DMS53 (cell line): ENCODE measurements at places on chromosomes 4 and X.
A peak's percentile ranks its signal among the peaks of the same experiment; 100 is the strongest.

- DNase-seq: no peak
These were observed 95.9 kb downstream of the PDS5A start for GRCh38 chr4:39881789-39882188.

GRCh38 chr4:182325848-182326255 is 82.7 kb downstream of the TENM3 start:
- DNase-seq: no peak

DNA sequence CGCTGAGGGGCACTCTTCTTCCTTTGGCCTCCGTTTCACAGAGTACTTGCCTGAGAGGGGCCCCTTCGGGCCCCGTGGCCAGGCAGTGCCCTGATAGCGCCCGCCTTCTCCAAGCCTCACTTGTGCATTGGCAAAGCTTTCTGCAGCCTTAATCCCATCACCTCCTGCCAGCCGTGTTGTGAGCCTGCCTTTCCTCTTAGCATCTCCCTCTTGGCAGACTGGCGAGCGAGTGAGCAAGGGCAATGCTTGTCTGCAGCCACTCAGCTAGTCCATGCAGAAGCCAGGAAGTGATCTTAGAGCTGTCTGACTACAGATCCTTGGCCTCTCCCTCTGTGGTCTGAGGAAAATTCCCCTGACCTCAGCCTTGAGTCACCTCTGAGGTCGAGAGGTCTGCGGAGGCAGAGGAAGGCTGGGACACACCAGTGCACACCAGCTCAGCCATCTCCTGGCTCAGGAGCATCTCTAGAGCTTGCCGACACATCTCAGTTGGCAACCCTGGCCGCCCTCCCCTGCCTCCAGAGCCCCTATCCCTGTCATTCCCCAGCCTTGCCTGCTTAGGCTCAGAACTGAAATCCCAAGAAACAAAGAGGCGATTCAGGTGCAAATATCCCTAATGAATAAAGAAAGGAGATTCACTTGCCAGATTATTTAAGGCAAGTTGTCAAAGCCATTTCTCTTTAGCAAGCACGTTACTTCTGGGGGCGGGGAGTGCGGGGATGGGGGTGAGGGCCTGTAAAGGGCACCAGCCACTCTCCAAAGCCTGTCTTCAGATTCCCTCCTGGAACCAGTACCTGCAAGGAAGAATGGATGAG is 143.5 kb upstream of the MAMLD1 start:
- no peak for DNase-seq

GRCh38 chr4:54737421-54737820 is 79.7 kb downstream of the KIT start:
- no peak for DNase-seq

DNA sequence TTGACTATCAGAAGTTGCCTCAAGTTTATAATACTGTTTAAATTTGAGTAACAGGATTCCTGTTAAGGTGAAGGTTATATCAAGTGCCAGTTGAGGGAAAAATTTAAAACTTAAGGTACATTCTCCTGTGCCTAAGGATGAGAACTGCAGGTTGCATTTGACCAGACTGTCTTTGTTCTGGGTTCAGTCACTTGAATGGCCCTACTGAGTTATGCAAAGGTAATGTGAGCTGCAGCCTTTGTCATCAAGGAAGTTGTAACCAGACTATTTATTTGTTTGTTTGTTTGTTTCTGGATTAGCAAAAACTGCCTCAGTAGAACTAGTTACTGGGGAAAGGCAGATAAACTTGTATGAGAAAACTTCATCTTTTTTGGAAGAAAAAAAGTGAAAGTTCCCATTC is 131.9 kb downstream of the ATOH1 start:
- DNase-seq: no peak

GRCh38 chr4:168679397-168679796 is 182.5 kb downstream of the PALLD start:
- DNase-seq: no peak

DNA sequence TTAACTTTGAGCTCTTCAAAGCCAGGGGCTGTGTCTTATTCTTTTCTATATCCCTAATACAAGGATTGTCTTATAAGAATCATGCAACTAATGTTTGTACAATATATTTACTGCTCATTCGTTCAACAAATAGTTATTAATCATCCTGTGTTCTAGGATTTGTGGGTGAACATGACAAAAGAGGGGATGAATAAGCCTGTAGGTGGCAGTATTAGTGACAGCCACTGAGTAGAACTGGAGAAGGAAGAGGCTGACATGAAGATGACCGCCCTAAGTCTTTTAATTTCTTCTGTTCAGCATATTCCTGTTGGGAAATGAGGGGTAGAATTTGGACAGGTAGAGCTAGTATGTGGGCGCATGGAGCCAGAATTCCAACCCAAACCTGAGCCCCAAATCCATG is 11.9 kb upstream of the LINC00632 start:
- peak; percentile 34 for DNase-seq

- DNase-seq: no peak
These were observed 36.0 kb downstream of the CCNI start for GRCh38 chr4:77039796-77040195.

- DNase-seq: peak; percentile 74
These were observed 124.2 kb upstream of the MBNL3 start for GRCh38 chrX:132612821-132613564.

DNA sequence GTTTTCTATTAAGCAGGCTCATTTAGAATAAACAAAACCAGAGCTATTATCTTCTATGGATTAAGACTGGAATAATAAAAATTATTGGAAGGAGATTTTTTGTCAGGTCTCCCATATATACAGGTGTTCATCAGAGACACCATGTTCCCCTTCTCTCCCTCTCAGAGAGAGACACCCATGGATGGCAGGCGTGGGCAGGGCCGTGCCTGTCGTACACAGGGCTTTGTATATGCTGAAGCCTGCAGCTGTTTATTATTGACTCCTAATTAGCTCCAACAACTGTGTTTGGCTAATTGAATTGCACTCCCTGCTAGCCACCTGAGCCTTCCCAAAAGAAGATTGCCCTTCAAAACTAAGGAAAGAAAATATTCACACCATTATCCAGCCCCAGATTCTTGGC is 81.6 kb downstream of the GK start:
- no peak for DNase-seq

GRCh38 chrX:4572691-4573090 is 859.2 kb upstream of the PRKX start:
- no peak for DNase-seq

- DNase-seq: no peak
These were observed 13.6 kb downstream of the CHST7 start for GRCh38 chrX:46587158-46587557.

DNA sequence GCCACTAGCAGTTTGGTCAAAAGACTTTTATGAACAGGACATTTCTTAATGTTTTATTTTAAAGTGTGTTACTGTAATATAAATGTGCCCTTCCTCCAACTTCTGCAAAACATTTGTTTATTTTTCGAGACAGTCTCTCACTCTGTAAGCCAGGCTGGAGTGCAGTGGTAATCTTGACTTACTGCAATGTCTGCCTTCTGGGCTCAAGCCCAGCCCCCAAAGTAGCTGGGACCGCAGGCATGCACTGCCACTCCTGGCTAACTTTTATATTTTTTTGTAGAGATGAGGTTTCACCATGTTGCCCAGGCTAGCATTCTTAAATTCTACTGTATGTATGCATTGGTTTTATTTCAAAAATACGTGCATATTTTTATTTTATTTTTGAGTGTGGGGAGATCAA is 1201.9 kb downstream of the STIM2 start:
- no peak for DNase-seq

DNA sequence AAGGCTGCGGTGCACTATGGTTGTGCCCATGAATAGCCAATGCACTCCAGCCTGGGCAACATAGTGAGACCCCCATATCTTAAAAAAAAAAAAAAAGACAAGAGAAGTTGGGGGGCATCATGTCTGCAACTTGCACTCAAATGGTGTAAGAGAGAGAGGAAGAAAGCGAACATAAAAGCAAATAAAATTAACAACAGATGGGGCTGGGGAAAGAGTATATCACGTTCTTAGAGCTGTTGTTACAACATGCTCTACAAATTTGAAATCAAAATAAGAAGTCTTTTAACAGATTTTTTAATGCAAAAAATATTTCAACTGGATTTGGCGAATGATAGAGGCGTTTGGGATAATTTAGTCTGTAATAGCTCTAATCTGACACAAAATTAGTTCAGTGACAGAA is 144.9 kb downstream of the FNIP2 start:
- no peak for DNase-seq

- no peak for DNase-seq
These were observed 51.4 kb upstream of the SOD3 start for GRCh38 chr4:24743927-24744326.

GRCh38 chr4:3465698-3466671 is 2.9 kb downstream of the DOK7 start:
- DNase-seq: no peak

GRCh38 chr4:25308761-25309160 is 3.8 kb upstream of the ZCCHC4 start:
- no peak for DNase-seq

DNA sequence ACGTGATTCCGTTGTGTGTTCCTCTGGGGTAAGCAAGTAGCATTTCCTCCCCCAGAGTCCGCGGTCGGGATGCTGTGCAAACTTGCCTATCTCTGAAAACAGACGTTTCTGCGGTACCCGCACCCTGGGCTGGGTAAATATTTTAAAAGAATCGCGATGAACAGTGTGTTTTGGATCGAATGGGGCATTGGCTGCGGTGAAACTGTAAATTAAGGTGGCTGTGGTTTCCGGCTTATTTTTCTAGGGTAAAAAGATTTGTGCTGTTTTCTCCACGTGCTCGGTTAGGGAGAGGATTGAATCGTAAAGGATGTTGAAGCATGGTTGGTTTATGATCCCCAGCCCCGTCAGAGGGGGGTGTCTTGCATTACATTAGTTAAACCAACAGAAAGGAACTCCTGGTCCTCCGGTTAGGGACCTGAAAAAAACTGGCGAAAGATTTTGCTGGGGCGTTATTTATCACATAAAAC is 1.2 kb downstream of the HHIP start:
- DNase-seq: peak; percentile 21

- DNase-seq: no peak
These were observed 48.1 kb upstream of the TLR3 start for GRCh38 chr4:186020793-186021407.

DNA sequence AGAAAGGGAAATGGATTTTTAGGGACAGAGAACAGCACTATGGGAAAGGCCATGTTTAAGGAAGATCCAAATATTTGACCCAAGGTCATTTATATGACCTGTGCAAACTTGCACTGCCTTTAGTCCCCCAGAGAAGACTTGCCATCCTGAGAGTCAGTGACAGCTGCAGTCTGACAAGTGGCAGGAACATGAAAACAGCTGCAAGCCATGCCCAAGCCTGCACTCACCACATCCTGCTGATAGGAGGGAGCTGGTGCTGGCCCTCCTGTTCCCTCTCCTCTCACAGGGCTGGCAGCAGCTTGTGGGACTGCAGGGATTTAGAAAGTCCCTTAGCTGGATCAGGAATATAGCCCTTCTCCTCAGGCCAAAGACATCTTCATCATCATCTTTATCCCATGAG is 187.7 kb downstream of the RAP1GDS1 start:
- DNase-seq: peak; percentile 11

DNA sequence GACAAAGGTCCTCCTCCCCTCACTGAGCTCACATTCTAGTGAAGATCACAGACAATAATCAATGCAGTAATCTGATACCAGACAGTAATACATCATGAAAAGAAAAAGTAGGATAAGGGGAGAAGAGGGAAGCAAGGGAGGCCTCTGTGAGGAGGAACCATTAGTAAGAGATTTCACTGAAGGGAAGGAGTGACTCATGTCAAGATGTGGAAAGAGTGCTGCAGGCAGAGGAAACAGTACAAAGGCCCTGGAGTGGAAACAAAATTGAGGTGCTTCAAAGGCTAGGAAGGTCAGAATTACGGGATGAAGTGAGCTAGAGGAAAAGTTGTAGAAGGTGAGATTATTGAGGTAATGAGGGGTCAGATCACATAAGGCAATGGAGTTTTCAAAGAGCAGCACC is 38.1 kb downstream of the LAMTOR3 start:
- no peak for DNase-seq

- peak; percentile 77 for DNase-seq
These were observed 43.2 kb downstream of the SLC9A6 start for GRCh38 chrX:136028383-136028984.

DNA sequence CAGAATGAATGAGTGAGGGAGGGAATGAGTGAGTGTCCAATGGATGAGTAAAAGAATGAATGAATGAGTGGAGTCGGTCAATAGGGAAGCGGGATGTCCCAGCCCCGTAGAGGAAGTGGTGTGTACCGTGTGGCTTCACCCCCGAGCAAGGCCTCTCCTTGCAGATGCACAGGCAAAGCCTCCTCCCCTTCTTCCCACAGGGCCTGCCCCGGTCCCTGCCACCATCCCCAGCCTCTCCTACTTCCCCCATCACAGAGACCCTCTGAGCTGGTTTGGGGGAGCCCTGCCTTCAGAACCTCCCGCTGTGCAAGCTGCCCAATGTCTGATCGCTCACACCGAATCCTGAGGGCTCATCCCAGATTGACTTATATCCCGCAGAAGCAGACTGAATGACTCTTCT is 13.6 kb downstream of the HTRA3 start:
- DNase-seq: no peak

DNA sequence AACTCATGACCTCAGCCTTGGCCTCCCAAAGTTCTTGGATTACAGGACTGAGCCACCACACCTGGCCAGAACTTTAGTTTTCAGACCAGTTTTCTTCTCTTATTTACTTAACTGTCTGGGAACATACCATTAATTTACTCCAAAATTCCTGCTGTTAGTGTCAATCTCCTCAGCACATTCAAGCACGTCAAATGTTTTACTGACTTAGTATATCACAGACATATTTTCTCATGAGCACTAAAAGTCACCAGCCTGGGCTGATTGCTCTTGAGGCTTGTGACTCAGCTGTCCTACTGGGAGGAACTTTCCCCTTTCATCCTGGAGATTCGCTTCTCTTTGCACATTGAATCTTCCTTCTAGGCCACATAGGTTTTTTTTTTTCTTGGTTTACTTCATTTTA is 109.6 kb downstream of the PCDH18 start:
- no peak for DNase-seq

DNA sequence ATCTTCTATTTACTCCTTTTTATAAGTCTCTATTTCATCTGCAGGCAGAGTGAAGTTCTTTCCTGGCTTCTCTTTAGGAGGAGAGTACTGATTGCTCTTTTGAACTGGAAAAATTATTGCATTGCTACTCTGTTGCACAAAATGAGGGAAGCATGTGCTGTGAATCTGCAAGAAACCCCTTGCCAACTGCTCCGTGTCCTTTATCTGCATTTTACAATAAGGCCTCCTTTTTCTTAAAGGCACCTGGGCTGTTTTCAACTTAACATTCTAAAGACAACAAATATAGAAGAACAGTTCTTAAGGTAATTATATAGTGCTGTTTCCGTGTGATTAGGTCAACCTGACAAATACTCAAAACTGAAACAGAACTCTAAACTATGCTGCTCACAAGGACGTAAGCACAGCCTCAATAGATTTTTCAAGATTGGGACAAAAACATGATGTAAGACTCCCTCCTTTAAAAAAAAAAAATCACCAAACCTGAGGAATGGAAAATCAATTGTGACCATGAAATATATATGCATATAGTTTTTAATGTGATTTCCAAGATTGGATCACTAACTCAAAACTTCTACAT is 716.6 kb upstream of the INTU start:
- DNase-seq: no peak

- DNase-seq: peak; percentile 17
These were observed 430.9 kb downstream of the C4orf33 start for GRCh38 chr4:129526812-129527211.
